ENCODE measurements at places on chromosomes 1 and 21. TPM values are rescaled to one million over a fixed set of nuclear protein-coding genes. Genes with fewer than 3 reads are reported as not detected.

DNA sequence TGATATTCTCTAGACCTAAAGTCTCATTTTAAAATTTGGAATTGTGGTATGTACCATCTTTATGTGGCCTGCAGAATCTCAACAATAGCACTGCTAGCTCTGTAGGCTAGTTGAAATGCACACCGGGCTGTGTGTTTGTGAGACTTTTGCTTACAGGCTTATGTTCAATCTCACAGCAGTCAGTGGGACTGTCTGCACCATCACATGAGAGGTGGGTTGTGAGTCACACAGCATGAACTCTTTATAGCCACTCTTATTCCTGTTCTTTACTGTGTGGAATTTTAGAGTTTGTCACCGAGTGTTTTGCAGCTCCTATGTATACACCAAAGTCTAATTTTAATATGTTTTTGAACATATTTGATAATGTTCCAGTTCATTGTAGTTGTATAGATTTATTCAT, 74.6 kb downstream of the RASAL2 start:
- no peak overlapping the region for H3K4me3 ChIP-seq
- no peak overlapping the region for H3K27ac ChIP-seq
- H3K27me3 ChIP-seq: no peaks in the 10 kb centered on the region
- DNase-seq: no peak
- H3K36me3 ChIP-seq: no peaks in the 10 kb centered on the region
- H3K4me1 ChIP-seq: no peaks in the 10 kb centered on the region

GRCh38 chr1:2073382-2074230, 23.4 kb downstream of the PRKCZ start:
- H3K4me3 ChIP-seq: peak overlapping the region; percentile 45
- no peaks in the 10 kb centered on the region for H3K36me3 ChIP-seq
- H3K4me1 ChIP-seq: no peaks in the 10 kb centered on the region
- H3K27me3 ChIP-seq: no peaks in the 10 kb centered on the region

GRCh38 chr1:119647734-119648619, at the start of gene ZNF697:
Gene ZNF697 (minus strand): TSS chr1:119648266. CDS start chr1:119626100, 22,166 bp downstream.
- H3K27me3 ChIP-seq: no peaks in the 10 kb centered on the region
- no peaks in the 10 kb centered on the region for H3K36me3 ChIP-seq
- H3K4me1 ChIP-seq: no peaks in the 10 kb centered on the region
- peak; percentile 95 for DNase-seq
- H3K4me3 ChIP-seq: peak within 1 kb of the TSS; percentile 63
- peak within 1 kb of the TSS; percentile 91 for H3K27ac ChIP-seq

GRCh38 chr1:7519861-7520395, 251.2 kb upstream of the VAMP3 start:
- no peaks in the 10 kb centered on the region for H3K36me3 ChIP-seq
- no peak for DNase-seq
- H3K27me3 ChIP-seq: peaks cover 5% of the 10 kb centered on the region
- no peak overlapping the region for H3K27ac ChIP-seq
- H3K4me3 ChIP-seq: no peak overlapping the region
- no peaks in the 10 kb centered on the region for H3K4me1 ChIP-seq

GRCh38 chr1:205354259-205355074, 2.3 kb downstream of the KLHDC8A start:
- H3K4me1 ChIP-seq: peaks cover 5% of the 10 kb centered on the region
- no peaks in the 10 kb centered on the region for H3K36me3 ChIP-seq
- no peak overlapping the region for H3K4me3 ChIP-seq
- peak overlapping the region; percentile 15 for H3K27ac ChIP-seq
- no peaks in the 10 kb centered on the region for H3K27me3 ChIP-seq

DNA sequence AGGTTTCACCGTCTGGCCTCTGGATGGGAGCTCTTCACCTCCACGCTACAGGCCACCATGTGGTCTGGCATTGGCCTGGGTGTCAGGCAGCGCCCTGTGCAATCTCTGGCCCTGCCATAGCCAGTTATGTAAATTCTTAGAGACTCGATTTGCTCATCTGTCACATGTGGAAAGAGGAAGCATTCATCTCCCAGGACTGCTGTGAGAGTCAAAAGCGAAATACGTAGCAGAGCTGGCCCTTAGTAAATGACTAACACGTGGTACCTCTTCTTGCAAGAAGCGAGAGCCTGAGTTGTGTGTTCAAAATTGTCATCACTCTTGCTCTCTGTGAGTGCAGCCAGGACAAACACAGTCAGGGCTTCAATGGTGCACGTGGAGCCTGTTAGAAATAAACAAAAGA, 159.0 kb upstream of the BACE2 start:
- no peak overlapping the region for H3K27ac ChIP-seq
- no peaks in the 10 kb centered on the region for H3K36me3 ChIP-seq
- H3K4me3 ChIP-seq: no peak overlapping the region
- H3K27me3 ChIP-seq: no peaks in the 10 kb centered on the region
- no peak for DNase-seq

DNA sequence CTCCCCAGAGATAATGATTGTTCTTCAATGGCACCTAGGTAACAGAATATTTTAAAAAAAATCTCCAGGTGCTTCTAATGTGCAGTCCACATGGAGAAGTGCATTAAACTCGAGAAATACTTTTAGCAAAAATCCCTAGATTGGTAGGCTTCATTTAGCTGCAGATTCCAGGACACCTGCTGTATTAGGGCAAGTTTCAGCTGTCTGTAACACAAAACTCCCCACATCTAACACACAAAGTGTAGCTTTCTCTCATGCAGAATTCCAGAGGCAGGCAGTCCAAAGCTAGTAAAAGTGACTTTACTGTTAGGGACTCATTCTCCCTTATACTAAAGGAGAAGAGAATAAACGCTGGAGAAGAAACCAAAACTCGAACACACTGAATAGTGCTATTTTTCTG, 1414.3 kb upstream of the B3GALT2 start:
- H3K4me3 ChIP-seq: no peak overlapping the region
- H3K27me3 ChIP-seq: no peaks in the 10 kb centered on the region
- no peak overlapping the region for H3K27ac ChIP-seq
- peaks cover 5% of the 10 kb centered on the region for H3K36me3 ChIP-seq
- DNase-seq: no peak

DNA sequence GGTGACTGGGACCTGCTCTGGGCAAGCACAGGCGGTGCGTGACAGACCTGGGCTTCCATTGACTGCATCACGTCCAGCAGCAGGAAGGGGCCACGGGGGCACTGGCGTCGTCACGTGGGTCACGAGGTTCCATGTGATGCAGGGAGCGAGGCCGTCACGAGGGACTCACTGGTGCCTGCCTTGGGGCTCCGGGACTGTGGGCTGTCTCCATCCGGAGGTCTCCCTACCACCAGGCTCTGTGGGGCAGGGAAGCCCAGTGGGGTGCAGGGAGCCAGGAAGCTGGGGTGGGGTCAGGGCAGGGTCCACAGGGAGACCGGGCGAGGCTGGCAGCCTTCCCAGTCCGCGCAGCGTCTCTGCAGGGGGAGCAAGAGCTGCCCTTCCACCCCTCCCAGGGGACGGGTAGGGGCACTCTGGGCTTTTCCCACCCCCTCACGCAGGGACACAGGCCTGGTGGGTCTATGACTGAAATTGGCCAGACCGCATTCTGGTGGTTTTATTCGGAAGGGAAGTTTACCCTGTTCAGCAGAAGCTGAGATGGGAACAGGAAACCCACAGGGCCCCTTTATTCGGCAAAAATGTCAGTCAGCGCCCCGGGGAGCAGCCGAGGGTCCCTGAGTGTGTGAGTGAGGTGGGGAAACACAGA, 416 bp upstream of the TNFRSF14 start:
- H3K36me3 ChIP-seq: no peaks in the 10 kb centered on the region
- H3K4me3 ChIP-seq: peak overlapping the region; percentile 66
- peak overlapping the region; percentile 99 for H3K27ac ChIP-seq
- peaks cover 19% of the 10 kb centered on the region for H3K4me1 ChIP-seq
- H3K27me3 ChIP-seq: no peaks in the 10 kb centered on the region

GRCh38 chr21:41707960-41708330, 58.9 kb downstream of the RIPK4 start:
- no peaks in the 10 kb centered on the region for H3K27me3 ChIP-seq
- no peaks in the 10 kb centered on the region for H3K36me3 ChIP-seq
- H3K4me3 ChIP-seq: no peak overlapping the region
- DNase-seq: no peak
- peak overlapping the region; percentile 88 for H3K27ac ChIP-seq
- H3K4me1 ChIP-seq: peaks cover 6% of the 10 kb centered on the region

DNA sequence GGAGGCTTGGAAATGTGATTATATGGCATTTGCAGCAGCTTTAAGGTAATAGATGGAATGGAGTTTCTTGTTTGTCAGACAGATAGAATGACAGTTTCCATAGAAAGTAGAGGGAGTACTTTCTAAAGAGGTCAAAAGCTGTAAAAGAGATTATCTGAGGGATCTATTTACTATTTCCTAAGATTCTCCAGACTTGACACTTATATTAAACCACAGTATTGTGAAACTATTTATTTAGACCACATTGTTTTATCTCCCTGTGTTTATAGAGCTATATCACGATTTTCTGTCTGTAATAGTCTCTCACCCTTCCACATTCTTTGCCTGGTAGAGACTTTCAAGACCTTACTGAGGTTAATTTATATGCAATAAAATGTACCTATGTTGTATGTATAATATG, 66.7 kb downstream of the MAN1A2 start:
- DNase-seq: no peak
- no peaks in the 10 kb centered on the region for H3K4me1 ChIP-seq
- H3K27ac ChIP-seq: no peak overlapping the region
- H3K4me3 ChIP-seq: no peak overlapping the region
- no peaks in the 10 kb centered on the region for H3K27me3 ChIP-seq
- no peaks in the 10 kb centered on the region for H3K36me3 ChIP-seq

DNA sequence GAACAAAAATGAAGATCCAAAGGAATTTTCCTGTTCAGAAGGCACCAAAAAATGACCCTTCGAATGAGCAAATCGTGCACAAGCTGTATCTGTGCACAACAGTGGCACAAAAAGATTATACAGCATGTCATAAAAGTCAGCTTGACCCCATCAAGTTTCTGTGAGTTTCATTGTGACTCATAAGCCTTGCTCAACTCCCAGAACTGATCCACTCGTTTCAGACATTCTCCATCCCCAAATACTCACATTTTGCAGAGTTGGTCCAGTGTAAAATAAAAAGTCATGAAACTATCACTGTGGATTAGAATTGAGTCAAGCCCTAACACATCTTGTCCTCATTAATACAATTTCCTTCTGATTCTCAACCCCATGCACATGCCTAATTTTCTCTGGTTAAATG, 174.7 kb upstream of the PKN2 start:
- no peaks in the 10 kb centered on the region for H3K36me3 ChIP-seq
- no peaks in the 10 kb centered on the region for H3K4me1 ChIP-seq
- no peak overlapping the region for H3K4me3 ChIP-seq

GRCh38 chr1:20125100-20125499, 5.8 kb upstream of the PLA2G2D start:
- H3K27me3 ChIP-seq: no peaks in the 10 kb centered on the region
- DNase-seq: no peak
- no peaks in the 10 kb centered on the region for H3K36me3 ChIP-seq
- peaks cover 4% of the 10 kb centered on the region for H3K4me1 ChIP-seq
- H3K27ac ChIP-seq: no peak overlapping the region

DNA sequence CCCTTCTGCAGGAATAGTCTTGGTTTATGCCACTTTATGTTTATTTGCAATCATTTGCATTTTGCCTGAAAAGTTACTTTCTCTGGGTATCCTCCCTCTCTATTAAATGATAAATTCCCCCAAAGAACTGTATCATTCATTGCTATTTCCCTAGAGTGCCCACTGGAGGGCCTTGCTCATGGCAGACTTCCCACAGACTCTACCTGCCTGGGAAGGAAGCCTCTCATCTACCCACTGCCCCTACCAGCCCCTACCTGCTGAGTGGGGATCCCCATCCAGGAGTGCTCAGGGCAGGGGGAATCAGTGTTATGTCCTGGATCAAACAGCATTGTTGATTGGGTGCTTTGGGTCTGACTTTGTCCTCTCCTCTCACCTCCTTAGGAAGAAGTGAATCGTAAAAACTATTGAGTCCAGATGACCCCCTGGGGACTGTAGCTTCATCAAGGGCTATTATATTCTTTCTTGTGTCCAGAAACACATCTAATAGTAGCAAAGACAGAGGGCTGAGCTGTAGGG, 6.8 kb upstream of the LRRN2 start:
- H3K27ac ChIP-seq: no peak overlapping the region
- H3K27me3 ChIP-seq: no peaks in the 10 kb centered on the region
- no peaks in the 10 kb centered on the region for H3K4me1 ChIP-seq
- no peaks in the 10 kb centered on the region for H3K36me3 ChIP-seq

DNA sequence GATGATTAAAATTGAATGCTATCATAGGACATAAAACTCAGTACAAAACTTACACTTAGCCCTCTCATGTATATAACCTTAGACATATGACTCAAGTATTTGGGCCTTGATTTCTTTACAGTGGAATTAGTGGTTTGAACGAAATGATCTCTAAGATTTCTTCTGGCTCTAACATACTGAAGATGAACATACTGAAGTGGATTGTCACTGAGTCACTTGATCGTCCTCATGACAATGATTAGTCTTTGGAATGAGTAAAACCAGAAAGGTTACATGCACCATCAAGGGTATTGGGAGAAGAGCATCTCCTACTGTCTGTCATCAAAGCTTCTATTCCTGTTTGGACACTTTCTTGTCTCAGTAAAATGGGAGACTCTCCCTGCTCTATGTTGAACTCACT, 17.4 kb downstream of the FMN2 start:
- no peaks in the 10 kb centered on the region for H3K36me3 ChIP-seq
- H3K27ac ChIP-seq: no peak overlapping the region

GRCh38 chr1:9836632-9836960, 12.8 kb upstream of the CLSTN1 start:
- H3K4me1 ChIP-seq: peaks cover 13% of the 10 kb centered on the region
- H3K4me3 ChIP-seq: no peak overlapping the region
- peak overlapping the region; percentile 77 for H3K27ac ChIP-seq
- H3K36me3 ChIP-seq: no peaks in the 10 kb centered on the region
- no peak for DNase-seq

DNA sequence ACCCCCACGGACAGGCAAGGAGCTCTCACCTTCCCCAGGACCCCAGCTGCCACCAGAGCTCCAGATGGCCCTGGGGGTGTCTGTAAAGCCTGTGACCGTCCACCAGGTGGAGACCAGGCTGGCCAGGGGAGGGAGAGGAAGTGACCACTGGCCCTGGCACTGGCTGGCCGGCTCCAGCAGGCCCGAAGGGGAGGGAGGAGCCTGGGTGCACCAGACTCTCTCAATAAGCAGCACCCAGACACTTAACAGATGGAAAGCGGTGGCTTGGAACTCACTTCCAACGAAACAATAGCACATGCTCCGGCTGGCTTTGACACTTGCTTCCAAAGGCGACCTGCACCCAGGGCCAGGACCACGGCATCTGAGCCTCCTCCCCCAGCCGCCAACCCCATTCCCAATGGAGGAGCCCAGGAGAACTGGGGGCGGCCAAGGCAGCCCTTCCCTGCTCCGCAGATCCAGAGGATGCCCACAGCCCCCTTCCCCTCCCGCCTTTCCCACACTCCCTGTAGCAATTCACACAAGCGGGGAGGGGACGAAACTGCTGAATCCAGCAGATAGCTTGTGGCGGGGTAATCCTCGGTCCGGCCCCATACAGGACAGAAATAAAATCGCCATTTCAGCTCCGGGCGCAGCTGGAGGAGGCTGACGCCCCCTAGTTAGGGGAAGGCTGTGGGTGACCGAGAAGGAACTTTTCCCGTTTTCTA, 742 bp upstream of the PDE9A start:
- H3K4me1 ChIP-seq: peaks cover 7% of the 10 kb centered on the region
- DNase-seq: peak; percentile 35
- no peaks in the 10 kb centered on the region for H3K36me3 ChIP-seq
- no peaks in the 10 kb centered on the region for H3K27me3 ChIP-seq

The RWDD3 gene
- total RNA-seq: 9.2 TPM

The CAPN8 gene
- 41.3 TPM for total RNA-seq

The PROK1 gene
- total RNA-seq: 0.66 TPM

The COL18A1 gene
- 62.9 TPM for total RNA-seq

The PADI2 gene
- 0.32 TPM for total RNA-seq

The LCE3D gene
- total RNA-seq: not detected

The INAVA gene
- total RNA-seq: 1.0 TPM

The GLIS1 gene
- 0.16 TPM for total RNA-seq

Measured in breast epithelium (tissue), 4 donors.